ENCODE measurements at places on chromosomes 4 and X.

- DNase-seq, result no peak
Observed at GRCh38 chr4:5753766-5754528, 42.9 kb downstream of the EVC start.

DNA sequence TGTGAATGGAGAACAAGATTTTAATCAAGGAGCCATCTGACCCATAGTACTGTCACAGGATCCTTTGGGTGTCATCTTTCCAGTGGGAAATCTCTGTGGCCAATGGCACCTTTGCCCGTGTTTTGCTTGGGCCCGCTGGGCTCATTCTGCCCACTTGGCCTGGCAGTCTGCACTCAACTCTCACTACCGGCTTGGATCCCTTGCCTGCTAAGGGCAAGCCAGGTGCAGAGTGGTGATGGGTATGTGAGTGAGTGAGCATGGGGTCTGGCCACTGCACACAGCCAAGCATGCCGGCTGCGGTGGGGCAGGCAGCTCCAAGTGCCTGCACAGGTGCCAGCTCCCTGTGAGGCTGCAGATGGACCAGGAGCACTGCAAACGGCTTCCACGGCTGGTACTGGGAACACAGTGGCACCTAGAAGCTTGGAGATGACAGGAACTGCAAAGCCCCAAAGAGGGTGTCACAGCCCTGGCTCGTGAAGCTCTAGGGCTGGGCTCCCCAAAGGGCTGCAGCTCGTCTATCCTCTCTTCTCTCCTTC lies 454.5 kb downstream of the TMA16 start:
- no peak for DNase-seq

- DNase-seq, result no peak
Observed at GRCh38 chrX:54452920-54453319, 12.7 kb downstream of the TSR2 start.

DNA sequence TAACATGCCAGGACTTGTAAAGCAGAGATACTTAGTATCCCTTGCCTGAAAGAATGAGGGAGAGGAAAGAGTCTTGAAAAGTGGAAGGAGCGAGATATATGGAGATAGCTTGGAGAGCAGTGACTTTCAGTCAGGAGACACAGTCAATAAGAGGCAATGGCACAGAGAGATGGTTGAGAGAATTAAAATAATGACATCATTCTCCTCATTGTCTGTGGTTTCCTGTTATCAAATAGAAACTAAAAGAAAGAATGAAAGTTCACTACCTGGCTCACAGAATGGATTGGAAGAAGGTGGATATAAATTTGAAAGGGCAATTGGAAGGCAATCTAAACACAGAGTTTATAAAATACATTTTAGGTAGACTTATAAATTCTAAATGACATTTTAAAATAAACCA lies 760.2 kb upstream of the AADAT start:
- DNase-seq, result no peak

DNA sequence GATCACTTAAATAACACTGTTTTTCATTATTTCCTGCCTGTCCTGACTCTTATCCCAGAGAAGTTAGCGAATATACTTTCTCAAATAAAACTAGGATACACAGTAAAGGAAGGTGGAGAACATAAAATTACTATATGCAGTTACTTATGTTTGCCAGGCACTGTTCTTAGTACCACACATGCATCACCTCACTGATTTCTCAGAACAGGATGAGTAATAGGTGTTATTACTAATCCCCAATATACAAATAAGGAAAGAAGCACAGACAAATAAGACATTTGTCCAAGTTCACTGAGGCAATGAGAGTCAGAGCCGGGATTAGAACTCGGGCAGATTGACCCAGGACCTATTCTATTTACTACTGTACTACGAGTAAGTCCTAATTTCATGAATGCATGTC lies 91.7 kb downstream of the CORIN start:
- no peak for DNase-seq

DNA sequence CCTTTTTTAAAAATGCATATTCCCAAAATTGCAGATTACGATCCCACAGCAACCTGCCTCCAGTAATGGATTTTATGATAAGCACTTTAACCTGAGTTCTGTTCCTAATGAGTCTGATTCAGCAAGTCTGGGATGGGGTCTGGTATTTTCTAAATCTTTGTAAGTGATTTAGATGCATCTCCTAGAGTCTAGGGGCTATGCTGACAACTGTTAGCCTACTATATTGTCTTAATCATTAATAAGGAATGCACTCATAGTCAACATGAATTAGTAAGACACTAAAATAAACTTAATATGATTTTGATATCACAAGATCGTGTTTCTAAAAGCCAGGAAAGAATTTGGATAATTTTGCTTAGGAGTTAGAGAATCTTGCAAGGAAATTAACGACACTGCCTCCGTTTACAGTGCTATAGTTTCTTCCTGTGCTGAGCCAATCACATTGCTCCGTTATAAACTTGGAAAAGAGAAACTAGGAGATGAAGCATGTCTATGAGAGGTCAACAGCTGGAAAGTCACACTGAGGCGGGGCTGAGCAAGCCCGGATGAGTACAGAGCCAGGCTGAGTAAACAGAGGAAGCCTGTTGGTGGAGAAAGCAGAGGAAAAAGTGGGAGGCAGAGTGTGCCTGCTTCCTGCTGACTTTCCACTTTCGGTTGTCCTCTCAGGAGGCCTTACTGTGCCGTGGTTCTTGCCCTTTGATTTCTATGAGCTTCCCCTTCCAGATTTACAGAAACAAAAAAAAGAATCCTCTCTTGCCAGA lies 5.4 kb downstream of the SCARB2 start:
- DNase-seq, result no peak

GRCh38 chrX:1449036-1449822 lies 3.5 kb downstream of the ASMTL start:
- DNase-seq, result peak; percentile 13

DNA sequence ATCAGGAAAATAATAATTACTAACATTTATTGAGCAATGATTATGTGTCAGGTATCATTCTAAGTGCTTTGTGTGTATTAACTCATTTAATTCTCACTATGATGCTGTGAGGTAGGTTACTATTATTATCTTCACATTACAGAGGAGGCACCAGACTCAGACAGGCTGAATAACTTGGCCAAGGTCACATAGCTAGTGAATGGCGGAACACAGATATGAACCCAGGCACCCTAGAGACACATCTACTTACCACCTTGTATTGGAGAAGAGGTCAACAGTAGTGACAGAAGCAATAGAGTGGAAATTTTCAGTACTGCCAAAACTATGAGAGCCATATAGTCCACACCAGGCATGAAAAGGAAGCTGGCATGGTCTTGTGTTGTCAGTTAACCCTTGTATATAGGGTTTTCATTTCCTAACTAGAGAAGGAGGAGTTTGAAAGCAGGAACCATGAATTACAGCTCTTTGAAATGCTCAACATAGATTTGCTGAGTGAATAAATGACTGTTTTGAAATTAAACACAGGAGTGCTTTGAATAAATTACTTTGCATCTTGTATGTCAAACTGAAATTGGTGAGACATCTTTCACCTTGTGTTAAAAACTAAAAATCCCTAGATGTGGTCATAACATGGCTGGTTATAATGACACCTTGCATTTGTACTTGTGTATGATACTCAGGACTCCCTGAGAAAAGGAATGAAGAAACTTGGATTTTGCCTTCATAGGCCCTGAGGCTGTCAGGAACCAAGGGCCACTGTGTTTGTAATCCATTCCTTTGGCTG lies 71.8 kb downstream of the RTL9 start:
- no peak for DNase-seq

DNA sequence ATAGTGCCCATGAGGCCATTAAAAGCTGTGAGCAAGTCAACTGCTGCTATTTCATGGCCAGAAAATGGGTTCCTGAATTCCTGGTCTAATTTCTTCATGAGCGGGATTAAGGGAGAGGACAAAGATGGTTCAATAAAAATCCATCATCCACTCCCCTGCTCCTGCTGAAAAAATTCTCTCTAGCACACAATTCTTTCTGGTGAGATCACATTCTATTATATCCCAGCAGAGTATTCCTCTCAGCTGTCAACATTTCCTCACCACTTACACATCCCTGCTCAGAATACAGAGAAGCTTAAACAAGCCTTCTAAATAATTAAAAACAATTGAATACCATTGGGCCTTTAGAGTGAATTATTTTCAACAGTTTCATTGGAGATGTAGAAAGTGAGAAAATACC lies 9.5 kb downstream of the CT47C1 start:
- DNase-seq, result no peak
